Stimulated activated CD8-positive, alpha-beta memory T cell treated with anti-CD3 and anti-CD28 coated beads, Interleukin-2, amount 100 ng/mL, for 1 hour (primary cell): ENCODE measurements at places on chromosomes 16 and 17.

DNA sequence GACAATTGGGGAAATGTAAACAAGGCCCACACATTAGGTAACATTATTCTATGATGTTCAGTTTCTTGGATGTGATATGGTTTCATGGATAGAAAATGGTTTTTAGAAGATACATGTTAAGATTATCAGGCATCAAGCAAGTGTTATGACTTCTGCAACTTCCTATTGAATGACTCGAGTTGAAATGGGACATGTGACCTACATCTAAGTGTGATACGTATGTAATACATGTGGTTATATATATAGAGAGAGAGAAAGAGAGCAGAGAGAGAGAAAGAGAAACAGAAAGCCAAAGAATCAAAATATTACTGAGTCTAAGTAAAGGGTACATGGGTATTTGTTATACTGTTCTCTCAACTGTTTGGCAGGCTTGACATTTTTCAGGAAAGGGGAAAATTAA, 1.7 kb downstream of the TMEM170A start:
- no peak for DNase-seq

- DNase-seq: no peak
Measured at GRCh38 chr17:48995304-48995973, 1.7 kb upstream of the IGF2BP1 start.

- no peak for DNase-seq
Measured at GRCh38 chr16:21590287-21590686, 9.1 kb upstream of the METTL9 start.

GRCh38 chr16:21071741-21072140, 78.9 kb downstream of the DNAH3 start:
- no peak for DNase-seq

GRCh38 chr16:48057048-48057447, 98.7 kb downstream of the ABCC12 start:
- DNase-seq: no peak

DNA sequence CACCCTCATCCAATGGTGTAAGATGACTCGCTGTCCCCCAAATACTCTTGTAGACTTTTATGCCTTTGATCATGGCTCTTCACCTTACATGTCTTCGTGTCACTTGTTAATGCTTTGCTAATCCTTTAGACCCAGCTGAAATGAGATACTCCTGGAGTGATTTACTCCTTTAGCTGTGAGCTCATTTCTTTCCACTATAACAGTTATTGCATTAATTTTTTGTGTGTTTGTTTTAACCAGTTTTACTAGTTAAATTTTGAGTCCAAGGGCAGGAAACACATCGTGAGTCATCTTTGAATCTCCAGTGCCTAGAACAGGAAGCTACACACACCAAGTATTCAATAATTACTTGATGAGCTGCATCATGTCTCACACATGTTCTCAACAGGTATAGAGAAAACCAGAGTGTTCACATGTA, 6.5 kb upstream of the CTCF start:
- DNase-seq: no peak

GRCh38 chr17:78789663-78790181, 7.6 kb upstream of the CYTH1 start:
- DNase-seq: no peak
